ENCODE measurements at places on chromosomes 2 and 18.

DNA sequence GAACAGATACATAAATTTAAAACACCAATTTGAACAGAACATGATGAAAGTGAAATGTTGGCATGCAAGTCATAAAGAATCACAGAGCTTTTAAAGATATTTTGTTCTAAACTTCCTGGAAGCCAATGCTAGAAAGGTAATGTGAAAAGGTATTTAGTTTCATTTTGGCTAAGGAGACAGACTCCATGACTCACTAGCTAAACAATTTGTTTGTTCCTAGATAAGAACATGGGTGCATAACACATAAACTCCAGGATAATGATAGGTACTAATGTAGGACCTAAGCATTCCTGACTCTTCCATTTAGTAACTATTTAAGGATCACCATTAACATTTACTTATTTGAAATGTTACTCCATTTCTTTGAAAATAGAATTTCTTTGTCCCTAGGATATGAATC, 292.5 kb upstream of the CNTNAP5 start:
- no peak for DNase-seq

GRCh38 chr2:182717416-182717815, 1.4 kb downstream of the DNAJC10 start:
- no peak for DNase-seq

DNA sequence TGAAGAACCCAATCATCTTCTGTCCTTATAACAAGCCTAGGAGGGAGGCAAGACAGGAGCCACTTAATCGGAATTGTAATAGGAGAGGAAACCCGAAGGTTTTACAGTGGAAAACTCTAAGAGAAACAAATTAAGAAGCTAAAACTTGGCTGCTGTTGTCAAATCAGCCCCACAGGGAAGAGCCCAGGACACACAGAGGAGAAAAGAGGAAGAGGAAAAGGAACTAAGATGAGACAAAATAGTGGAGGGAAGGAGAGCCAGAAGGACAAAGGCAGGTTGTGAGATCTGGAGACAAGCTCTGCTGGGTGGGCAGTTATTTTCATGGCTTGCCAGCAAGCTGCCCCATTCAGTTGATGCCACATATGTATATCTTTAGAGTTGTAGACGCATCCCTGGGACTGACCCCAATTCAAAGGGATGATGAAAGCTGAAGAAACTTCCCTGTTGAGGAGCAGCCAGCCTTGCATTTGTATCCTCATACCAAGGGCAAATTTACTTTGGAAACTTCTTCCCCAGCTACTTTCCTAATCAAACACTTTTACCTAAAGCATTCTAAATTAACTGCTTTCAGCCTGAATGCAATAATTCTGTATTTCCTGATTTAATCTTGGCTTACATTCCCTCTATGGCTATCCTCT, 499.8 kb upstream of the MEIS1 start:
- no peak for DNase-seq

GRCh38 chr2:180554330-180554729, 426.1 kb upstream of the UBE2E3 start:
- DNase-seq: no peak

GRCh38 chr2:71148506-71149063, 18.2 kb downstream of the MPHOSPH10 start:
- DNase-seq: no peak

DNA sequence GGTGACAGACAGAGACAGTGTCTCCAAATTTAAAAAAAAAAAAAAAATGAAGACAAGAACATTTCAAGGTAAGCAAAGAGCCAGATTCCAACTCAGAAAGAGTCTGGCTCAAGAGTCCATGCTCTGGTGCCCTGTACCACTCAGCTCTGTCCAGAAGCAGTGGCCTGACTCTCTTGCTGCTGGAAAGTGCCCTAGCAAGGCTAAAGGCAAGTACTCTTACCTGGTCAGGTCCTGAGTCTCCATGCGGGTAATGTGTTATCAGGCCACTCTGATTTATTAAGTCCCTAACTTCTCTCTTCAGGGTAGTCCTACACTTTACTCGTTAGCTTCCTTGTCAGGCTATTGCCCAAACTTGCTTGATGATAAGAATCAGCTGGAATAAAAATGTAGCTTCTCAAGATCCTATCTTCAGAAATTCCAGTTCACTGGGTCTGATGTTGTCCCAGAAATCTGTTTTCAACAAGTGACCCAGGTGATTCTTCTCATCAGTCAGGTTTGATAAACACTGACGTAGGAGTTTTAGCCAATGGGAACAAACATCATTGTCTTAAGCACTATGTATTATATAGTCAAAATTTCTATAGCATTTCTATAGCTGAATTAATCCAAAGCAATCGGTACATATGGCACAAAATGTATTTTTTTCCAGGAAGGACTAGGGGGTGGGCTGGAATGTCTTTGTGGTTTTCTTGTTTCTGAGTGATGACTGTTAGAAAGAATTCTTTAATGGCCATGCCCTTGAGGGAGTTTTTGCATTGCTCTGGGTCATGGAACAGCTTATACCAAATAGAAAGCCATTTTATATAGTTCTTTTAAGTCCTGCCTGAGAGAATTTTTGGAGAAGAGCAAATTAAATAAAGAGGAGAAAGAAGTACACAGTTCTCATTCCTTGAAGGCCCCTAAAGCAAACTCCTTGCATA, 139.9 kb upstream of the DNMT3A start:
- DNase-seq: no peak

- DNase-seq: no peak
Observed at GRCh38 chr2:184579226-184579625, 19.1 kb upstream of the ZNF804A start.

DNA sequence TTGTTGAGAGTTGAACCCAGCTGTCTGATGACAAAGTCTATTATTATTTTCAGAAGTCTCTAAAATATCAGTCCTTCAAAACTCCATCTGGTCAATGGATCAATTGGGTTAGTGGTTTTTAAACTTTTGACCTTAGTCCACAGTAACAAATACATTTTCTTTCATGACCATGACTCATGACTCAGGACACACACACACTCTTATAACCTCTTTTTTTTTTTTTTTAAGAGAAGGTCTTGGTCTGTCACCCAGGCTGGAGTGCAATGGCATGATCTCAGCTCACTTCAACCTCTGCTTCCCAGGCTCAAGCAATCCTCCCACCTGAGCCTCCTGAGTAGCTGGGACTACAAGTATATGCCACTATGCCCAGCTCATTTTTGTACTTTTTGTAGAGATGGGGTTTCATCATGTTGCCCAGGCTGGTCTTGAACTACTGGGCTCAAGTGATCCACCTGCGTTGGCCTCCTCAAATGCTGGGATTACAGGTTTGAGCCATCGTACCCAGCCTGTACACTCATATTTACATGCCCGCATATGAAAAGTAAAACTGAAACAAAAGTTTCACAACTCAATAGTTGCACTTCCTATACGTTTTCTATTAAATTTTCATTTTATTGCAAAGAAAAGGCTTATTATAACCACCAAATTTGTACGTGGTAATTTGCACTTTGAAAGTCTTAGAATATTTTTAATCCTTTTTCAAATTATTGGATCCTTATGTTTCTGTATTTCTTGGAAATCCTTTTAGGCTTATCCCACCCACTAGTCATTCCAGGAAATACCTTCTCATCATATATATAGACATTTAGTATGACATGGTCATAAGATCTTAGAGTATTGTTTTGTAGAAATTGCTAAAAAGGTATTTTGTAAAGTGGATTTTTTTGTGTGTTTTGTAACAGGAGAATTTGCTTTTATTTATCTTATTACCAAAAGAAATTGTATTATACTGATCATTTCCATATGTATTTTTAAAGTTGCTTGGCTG, 199.0 kb downstream of the LPIN1 start:
- DNase-seq: no peak

DNA sequence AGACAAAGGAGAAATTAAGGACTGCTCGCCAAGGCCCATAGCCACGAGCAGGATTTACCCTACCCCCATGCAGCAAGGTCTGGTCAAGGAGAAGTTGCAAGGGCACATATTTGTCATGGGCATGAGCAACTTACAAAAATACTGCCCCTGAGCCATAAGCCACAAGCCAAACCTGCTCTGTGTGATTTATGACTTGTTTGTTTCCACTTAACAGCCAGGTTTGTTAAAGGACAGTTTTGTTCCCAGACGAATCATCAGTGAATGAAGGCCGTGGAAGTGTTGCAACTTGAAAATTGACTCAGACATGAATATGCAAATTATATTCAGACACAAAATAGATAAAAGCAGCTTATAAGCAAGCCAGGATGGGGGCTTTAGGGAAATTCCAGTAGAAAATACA, 31.3 kb upstream of the EVA1A start:
- no peak for DNase-seq

GRCh38 chr2:208945719-208946256, 478.1 kb upstream of the MAP2 start:
- no peak for DNase-seq

DNA sequence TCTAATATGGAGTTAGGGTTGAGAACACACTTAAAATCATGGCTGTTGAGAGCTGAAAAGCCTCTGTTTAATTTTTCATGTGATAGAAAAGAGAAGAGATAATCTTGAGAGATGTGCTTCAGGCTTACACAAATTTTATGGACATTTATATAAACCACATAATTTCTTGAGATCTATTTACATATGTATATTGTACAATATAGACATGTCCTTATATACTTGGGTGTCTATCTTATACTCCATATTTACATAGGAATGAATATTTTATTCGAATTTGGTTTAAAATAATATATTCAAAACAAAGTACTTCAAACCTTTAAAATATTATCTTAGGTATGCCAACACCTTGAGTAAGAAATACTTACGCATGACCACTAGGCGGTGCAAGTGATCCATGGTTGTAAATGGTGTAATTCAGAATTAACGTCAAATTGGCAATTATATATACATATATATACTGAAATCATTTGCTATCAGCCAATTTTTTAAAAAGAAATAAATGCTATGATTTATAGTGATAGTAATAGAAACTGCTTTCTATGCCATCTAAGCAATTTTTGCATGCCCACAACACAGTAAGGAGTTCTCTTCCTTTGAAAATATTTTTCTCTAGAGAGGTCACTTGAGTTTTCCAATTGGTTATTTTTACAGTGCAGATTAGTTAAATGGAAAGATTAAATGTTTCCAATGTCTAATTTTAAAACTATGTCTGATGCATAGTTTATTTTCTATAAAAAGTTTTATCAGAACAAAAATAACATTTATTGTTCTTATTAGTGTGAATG, 37.6 kb upstream of the SPAG16 start:
- DNase-seq: peak; percentile 38

GRCh38 chr18:12751503-12751884, 48.7 kb downstream of the PSMG2 start:
- no peak for DNase-seq

DNA sequence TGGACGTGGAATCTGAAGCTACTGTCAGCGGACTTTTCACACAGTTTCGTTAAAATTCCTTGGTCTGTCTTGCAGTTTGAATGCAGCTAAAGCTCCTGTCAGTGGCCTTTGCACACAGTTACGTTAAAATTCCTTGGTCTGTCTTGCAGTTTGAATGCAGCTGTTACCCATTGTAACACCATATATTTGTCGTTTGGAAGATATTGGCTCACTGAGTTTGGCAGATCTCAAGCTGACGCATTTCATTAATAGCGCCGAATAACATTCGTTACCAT, 1.0 kb downstream of the LIMS1 start:
- DNase-seq: no peak

DNA sequence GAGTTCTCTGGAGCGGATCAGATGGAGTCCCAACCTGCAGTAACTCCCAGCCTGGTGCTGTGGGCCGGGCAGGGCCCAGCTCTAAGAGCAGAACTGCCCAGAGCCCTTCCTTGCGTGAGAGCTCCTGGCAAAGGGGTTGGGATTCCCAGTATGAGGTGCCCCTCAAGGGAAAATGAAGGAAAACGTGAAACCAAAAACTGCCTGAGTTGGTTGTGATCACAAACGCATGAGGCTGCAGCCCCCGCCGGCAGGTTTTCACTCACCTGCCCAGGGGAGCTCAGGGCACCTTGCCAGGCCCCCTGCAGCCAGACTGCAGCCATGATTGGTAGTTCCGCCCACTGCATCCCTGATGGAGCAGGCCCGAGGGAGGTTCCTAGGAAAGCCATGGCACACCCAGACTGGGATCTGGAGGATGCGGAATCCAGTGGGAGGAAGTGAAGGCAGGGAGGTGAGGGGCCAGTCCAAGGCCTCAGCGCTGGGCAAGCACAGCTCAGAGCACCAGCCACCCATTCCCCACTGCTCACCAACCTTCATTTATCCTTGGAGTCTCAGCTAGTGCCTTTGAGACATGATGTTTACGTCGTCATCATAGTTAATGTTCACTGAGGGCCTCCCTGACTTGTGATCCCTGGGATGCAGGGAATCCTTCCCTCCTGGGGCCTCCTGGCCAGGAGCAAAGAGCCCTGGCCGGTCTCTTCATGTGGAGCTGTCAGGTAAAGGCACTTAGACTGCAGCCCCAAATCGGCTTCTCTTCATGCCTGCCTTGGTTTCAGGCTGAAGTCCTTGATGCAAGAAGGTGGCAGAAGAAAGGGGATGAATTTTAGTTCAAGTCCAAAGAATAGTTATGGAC, 103.2 kb downstream of the INHBB start:
- DNase-seq: no peak

DNA sequence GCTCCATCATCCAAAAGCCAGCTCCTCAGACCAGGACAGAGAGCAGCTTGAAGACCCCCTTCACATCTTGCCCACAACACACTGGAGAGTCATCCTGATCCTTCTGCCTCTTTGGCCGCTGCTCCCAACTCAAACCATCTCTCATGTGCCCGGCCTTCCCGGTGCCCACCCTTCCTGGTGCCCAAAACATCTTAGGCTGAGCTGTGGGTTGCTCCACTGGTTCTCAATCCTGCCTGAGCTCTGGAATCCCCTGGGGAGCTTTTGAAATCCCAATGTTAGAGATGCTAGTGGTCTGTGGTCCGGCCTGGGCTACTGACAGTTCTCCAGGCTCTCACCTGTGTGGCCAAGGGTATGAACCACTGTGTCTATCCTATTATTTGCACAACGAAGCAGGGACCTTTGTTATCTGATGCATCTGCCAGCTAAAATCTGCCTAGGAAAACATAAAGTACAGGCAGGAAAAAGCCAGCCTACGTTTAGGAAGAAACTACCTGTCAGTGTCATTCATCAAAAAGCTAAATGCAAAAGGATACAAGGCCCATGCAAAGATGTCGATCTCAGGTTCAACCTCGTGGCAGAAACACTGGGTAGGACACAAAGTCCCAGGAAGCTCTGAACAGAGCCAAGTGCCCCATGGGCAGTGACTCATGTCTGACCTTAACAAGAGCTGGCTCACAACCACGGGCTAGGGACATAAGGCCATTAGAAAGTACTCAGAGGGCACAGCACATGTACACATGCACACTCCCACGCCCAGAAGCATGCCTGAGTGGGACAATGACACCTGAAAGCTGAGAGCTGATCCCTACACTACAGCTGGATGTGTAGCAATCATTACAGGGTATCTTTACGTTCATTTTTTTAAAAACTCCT, 30.8 kb downstream of the TBC1D8 start:
- DNase-seq: no peak

DNA sequence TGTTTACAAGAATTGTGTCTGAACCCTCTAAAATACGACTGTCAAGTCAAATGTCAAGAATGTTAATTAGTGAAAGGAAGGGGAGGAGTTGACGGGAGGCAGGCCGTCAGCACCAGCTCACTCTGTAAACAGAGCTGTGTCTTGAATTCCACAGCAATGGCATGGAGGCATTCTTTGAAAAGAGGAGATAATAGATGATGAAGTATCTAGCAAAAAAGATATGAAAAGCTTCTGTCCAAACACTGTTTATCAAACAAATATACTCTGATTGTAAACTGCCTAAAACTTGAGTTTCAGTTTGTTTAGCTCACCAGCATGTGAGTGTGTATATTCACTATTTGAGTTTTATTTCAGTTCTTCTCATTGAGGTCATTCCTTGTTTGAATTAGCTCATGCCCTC, 94.7 kb upstream of the CDC42EP3 start:
- no peak for DNase-seq

GRCh38 chr2:6855860-6856547, 9.7 kb downstream of the CMPK2 start:
- DNase-seq: no peak

All from SK-N-DZ (cell line).